Smooth muscle cell of the coronary artery (primary cell): ENCODE measurements at places on chromosomes 5 and 9. TPM values are rescaled to one million over a fixed set of nuclear protein-coding genes. Genes with fewer than 3 reads are reported as not detected.

FBP1 gene
- 0.08 TPM in 1 of 2 replicates, not detected in the other for total RNA-seq

PTGS1 gene
- 27.1 and 116 TPM in 2 replicates for total RNA-seq

ZFP37 gene
- total RNA-seq = 2.1 TPM in 2 replicates

RPL12 gene
- 897 and 1,601 TPM in 2 replicates for total RNA-seq

KCNIP1 gene
- total RNA-seq = not detected in 2 replicates

PCDHA1 gene
- 0.08 TPM in 1 of 2 replicates, not detected in the other for total RNA-seq

GPR150 gene
- total RNA-seq = 0.45 TPM in 1 of 2 replicates, not detected in the other

TAF9 gene
- 51.8 and 83.4 TPM in 2 replicates for total RNA-seq

OTULINL gene
- under 0.01 and 0.08 TPM in 2 replicates for total RNA-seq

ARID3C gene
- 0.08 TPM in 1 of 2 replicates, not detected in the other for total RNA-seq

CTSV gene
- 0.12 and 1.9 TPM in 2 replicates for total RNA-seq

SUSD1 gene
- total RNA-seq = 15.6 and 21.2 TPM in 2 replicates

C9orf153 gene
- 0.08 and 0.12 TPM in 2 replicates for total RNA-seq

CBY3 gene
- total RNA-seq = not detected in 2 replicates

GPR21 gene
- total RNA-seq = 0.83 and 2.6 TPM in 2 replicates

SLC6A18 gene
- total RNA-seq = not detected in 2 replicates

MRPS30 gene
- total RNA-seq = 40.0 and 53.1 TPM in 2 replicates

SGCD gene
- 7.0 and 24.2 TPM in 2 replicates for total RNA-seq

ZDHHC11B gene
- 0.12 TPM in 1 of 2 replicates, not detected in the other for total RNA-seq

ANKRD31 gene
- total RNA-seq = 0.08 and 0.12 TPM in 2 replicates

MELK gene
- total RNA-seq = 1.8 and 12.3 TPM in 2 replicates

CSF1R gene
- 0.30 TPM in 1 of 2 replicates, not detected in the other for total RNA-seq

SLC34A3 gene
- not detected in 2 replicates for total RNA-seq

KIF12 gene
- under 0.01 TPM in 1 of 2 replicates, not detected in the other for total RNA-seq

PCDHGB6 gene
- total RNA-seq = 1.9 and 3.5 TPM in 2 replicates

GMCL2 gene
- not detected in 2 replicates for total RNA-seq

RHOBTB3 gene
- total RNA-seq = 180 and 603 TPM in 2 replicates

FOXD4L5 gene
- 0.08 TPM in 1 of 2 replicates, not detected in the other for total RNA-seq

MIER3 gene
- 12.4 and 16.7 TPM in 2 replicates for total RNA-seq

PHF24 gene
- total RNA-seq = under 0.01 TPM in 2 replicates

BARHL1 gene
- total RNA-seq = not detected in 2 replicates

ATP6V0E1 gene
- 266 and 389 TPM in 2 replicates for total RNA-seq

TLX3 gene
- not detected in 2 replicates for total RNA-seq

PAM gene
- total RNA-seq = 236 and 704 TPM in 2 replicates

SUB1 gene
- 104 and 121 TPM in 2 replicates for total RNA-seq

GLRA1 gene
- not detected in 2 replicates for total RNA-seq

TEX48 gene
- not detected in 2 replicates for total RNA-seq

CD180 gene
- total RNA-seq = not detected in 2 replicates

HAVCR1 gene
- total RNA-seq = not detected in 2 replicates

IL3 gene
- total RNA-seq = not detected in 2 replicates

PBX3 gene
- 11.6 and 21.2 TPM in 2 replicates for total RNA-seq

ELAVL2 gene
- under 0.01 and 0.47 TPM in 2 replicates for total RNA-seq

PCDHB13 gene
- total RNA-seq = 0.59 and 0.75 TPM in 2 replicates

FAM193B gene
- total RNA-seq = 18.0 and 21.5 TPM in 2 replicates

C5orf22 gene
- total RNA-seq = 8.8 and 12.6 TPM in 2 replicates

SLC45A2 gene
- 0.35 TPM in 1 of 2 replicates, not detected in the other for total RNA-seq

ZDHHC21 gene
- total RNA-seq = 3.5 and 6.1 TPM in 2 replicates

TRIM36 gene
- 0.12 and 0.15 TPM in 2 replicates for total RNA-seq

CRB2 gene
- not detected in 2 replicates for total RNA-seq

CCL27 gene
- 0.47 TPM in 1 of 2 replicates, not detected in the other for total RNA-seq

EFCAB9 gene
- total RNA-seq = not detected in 2 replicates

TMEM252 gene
- not detected in 2 replicates for total RNA-seq

HEMGN gene
- total RNA-seq = not detected in 2 replicates

CACNA1B gene
- 0.08 TPM in 1 of 2 replicates, not detected in the other for total RNA-seq

NSG2 gene
- total RNA-seq = 0.23 TPM in 1 of 2 replicates, not detected in the other

SV2C gene
- total RNA-seq = not detected in 2 replicates
